ENCODE measurements at places on chromosomes 1 and 21.

DNA sequence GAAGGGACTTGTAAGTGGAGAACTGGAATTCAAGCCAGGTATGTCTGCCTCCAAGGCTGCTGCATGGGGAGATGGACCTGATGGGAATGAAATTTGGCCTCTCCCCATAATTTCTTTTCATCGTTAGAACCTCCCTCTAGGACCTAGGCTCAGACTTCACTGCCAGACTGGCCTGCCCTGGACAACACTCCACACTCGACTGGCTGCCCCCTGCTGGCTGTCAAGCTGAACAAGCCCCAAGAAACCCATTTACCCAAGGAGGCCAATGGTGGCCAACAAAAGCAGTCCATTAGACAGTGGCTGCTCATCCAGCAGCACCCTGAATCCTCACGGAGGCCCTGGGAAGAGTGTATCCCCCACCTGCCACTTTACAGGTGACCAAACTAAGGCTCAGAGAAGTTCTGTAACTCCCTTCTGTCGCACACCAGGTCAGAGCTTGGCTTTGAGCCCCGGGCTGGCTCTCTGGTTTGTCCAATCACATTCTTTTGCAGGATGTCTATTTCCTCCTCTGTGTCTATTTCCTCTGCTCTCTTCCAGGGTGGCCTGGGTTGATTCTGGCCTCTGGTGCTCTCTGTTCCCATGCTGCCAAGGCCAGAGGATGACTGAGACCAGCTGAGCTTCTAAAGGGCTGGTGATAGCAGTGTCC, 3.8 kb downstream of the RNF186 start:
- no peak for DNase-seq

DNA sequence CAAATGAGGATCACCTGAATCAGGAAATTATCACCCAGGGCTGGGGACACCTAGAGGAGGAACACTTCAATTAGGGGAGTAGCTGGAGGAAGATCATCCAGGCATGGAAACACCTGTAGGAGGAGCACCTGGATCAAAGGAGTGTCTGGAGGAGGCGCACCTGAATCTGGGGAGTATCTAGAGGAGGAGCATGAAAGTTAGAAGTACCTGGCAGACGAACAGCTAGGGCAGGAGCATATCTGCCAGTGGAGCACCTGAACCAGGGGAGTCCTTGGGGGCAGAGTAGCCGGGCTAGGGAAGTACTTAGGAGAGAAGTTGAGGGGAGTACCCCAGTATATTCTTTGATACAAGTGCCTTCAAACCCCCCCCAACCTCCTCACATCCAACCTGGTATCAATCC, 1.3 kb downstream of the C1orf210 start:
- DNase-seq = no peak

DNA sequence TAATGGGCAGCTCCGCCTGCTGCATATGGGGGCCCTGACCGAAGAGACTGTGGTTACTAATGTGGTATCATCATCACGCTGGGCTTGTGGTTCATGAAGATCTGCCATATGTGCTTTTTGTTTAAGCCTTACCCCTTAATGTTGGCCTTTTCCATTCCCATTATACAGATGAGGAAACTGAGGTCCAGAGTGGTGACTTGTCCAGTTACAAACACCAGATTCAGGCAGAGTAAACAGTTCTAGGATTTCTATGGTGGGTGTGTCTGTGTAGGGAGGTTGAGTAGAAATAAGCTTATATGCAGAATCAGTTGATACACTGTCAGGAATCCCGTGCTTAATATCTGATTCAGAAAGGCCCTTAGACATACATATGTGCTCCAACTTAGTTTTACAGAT, 691 bp downstream of the UTP11 start:
- no peak for DNase-seq

DNA sequence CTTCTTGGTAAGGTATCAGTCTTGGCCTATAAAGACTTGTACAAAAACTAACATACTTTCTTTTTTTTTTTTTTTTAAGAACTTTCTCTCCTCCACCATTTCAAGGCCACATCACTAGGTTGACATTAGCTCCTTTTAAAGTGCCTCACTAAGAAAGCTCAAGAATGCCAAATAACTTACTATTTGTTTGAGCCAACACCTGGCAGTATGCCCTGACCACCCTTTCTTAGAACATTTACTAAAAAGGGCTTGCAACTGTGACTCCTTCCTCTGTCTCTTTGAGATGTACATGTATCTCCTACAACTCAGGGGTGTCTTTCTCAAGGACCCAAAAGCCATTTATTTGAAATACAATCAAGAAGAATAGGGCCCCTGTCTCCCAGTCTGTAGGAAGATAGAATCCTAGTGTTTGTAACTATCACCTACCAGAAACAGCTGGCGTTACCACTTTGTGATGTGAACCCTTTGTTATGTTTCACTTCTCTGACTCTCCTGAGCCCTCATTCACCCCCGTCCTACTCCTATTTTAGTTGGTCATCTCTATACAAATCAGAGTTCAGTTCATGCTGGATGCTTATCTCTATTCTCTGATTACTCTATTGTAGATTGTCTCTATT, 12.2 kb upstream of the SAMD13 start:
- DNase-seq = no peak

DNA sequence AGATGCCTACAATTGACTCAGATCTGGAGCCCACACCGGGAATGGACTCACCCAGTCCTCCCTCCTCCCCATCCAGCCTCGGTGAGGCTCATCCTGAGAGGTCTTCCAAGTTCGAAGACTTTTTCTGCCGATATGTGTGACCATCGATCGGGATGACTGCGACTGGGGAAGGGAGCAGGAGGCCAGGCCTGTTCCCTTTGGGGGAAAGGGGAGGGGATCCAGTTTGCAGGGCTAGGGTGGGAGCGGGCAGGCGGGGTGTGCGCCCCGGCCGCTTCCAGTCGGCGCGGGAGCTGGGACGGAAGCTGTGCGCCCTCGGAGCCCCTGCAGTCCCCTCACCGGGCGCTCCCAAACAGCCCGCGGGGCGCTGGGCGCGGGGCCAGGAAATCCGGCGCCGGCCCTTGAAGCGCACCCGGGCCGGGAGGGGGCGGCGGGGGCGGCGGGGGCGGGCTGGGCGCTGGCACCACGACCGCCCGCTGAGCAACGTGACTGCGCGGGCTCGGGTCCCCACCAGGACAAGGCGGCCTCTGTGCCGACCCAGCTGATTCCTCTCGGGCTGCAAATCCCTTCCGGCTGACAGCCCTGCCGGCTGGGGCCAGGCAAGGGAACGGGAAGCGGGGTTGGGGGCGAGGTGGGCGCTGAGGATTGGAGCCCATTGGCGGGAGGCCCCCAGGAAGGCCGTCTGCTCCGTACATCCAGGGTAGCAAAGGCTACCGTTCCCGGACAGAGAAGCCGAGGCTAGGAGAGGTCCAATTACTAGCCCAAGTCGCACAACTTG, 103.9 kb downstream of the EBNA1BP2 start:
- DNase-seq = no peak

DNA sequence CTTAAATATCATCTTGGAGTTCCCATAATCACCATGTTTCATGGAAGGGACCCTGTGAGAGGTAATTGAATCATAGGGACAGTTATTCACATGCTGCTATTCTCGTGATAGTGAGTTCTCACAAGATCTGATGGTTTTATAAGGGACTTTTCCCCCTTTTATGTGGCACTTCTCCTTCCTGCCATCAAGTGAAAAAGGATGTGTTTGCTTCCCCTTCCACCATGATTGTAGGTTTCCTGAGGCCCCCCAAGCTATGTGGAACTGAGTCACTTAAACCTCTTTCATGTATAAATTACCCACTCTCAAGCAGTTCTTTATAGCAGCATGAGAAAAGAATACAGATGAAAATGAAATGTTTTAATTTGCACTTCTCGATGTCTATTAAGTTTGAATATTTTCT, 112.0 kb downstream of the ZNF648 start:
- no peak for DNase-seq

GRCh38 chr1:207058878-207059867, 6.1 kb downstream of the PFKFB2 start:
- DNase-seq = no peak

DNA sequence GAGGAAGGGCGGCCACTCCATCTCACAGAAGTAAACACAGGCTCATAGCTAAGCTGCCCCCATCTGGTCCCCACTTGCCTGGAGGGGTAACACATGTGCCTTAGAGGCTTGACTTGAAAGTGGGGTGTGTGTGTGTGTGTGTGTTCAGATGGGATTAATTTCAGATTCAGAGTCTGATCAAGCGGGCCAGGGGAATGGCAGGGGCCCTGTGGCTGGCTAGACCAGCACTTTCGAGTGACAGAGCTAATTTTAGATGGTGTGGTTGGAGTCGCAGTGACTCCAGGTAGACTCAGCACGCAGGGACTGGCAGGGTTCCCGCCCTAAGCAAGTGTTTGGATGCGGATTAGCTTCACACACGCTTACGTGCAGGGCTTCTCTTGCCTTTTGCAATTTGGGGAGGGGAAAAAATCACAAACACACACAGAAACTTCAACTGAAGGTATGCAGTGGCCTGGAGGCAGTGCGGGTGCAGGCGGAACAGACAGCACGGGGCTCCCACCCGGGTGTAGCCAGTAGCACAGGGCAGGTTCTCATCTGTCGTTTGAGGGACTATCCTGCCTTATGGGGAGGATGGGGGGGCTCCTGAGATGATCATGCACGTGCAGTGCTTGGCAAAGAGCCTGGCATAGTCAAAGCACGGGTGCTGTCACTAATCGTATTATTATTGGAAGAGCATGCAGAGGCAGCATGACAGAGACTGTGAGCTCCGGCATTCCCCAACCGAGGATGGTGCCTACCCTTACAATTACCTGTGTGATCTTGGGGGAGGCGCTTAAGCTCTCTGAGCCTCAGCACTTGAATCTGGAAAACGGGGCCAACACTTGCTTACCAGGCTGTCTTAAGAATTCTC, 1.3 kb downstream of the EDN2 start:
- no peak for DNase-seq

DNA sequence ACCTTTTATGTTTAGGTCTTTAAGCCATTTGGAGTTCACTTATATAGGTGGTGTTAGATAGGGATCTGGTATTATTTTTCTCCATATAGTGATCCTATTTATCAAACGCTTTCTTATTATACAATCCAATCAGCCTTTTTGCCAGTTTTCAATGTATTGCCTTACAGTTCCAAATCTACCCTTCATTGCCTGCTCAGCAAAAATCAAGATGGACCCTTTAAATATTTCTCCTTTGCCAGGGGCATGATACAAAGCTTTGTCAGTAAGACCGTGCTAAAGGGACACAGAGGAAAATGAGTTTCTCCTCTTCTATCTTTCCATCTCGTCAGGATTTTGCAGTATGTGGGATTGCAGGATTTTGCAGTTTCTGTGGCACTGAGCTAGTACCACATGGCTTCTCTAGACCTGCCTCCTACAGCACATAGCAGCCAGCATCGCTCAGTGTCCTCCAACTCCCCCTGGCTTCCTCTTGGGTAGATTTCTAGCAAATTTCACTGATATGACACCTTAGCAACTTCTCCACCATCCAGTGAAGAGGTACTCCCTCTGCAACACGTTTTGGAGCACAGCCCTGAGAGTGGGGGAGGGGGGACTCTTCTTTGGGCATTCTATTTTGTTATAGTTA, 22.5 kb upstream of the CAP1 start:
- no peak for DNase-seq

GRCh38 chr1:110768605-110769004, 93.9 kb upstream of the KCNA3 start:
- no peak for DNase-seq

GRCh38 chr1:203592156-203592555, 34.5 kb upstream of the ATP2B4 start:
- no peak for DNase-seq

GRCh38 chr21:46097336-46098293, at the start of gene COL6A2:
Gene COL6A2, plus strand, starts transcription at chr21:46098112.
- no peak for DNase-seq

GRCh38 chr1:183685112-183685713, 32.1 kb upstream of the APOBEC4 start:
- DNase-seq = no peak

DNA sequence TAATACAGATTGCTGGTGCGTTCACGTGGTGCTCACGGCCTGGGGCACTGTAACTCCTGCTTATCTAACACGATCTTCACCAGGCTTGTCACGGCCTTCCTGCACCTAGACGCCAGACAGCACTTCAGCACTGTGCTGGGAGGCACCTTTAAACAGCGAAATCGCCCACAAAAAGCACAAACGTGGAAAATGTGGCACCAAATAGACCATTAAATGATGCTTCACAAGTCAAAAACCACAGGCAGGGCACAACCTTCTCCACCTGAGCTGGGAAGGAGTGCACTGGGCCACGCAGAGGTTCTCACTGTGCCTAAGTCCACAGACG, 20.0 kb downstream of the IBA57 start:
- DNase-seq = no peak

- no peak for DNase-seq
Observed at GRCh38 chr1:47180603-47181094, 9.2 kb downstream of the PDZK1IP1 start.

DNA sequence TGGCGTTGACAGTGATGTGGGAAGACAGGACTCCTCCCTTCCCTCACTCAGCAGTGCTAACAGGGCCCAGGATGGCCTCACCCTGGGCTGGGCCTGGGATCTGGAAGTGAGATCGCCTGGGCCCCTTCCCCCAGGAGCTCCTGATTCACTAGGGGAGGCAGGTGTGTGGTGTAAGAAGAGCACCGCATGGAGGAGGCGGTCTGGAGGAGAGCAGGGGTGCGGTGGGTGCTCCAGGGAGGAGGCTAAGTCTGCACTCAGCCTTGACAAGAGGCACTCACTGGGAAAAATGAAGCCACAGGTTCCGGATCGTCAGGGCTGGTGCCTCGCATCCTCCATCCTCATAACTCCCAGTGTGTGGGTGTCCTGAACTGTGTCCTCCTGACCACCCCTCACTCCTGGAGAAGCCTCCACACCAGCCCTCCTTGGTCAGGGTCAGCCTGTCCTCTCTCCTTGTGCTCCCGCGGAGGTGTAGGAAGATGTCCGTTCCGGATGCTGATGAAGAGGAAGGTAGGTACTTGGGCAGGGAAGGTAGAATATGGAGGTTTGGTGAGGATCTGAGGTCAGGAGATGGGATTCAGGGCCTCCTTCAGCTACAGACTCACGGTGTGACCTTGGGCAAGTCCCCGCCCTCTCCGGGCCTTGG, 142.1 kb upstream of the WNT4 start:
- DNase-seq = no peak

GRCh38 chr1:28370239-28371009, 884 bp downstream of the PHACTR4 start:
- DNase-seq = no peak

DNA sequence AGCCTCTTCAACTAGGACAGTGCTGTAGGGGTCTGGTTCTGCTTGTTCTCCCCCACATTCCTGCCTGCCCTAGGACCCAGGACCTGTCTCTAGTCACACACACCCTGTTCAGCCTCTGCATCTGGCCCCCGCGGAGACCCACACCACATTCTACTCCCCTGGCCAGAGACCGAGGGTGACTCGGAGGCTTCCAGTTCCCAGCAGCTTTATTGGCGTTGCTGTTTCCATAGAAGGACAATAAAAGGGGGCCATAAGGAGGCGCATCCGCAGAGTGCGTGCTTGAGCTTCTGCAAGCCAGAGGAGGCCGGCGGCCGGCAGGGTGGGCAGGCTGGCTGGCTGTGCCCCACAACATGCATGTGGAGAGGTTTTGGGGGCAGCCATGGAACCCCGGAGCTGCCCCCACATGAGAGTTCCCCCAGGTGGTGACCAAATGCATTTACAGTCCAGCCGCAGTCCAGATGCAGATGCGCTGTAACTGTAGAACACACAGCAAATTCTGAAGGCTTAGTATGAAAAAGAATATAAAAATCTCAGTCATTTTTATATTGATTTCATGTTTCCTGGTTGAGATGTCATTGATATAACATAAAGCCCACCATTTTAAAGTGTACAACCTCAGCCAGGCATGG, 52.4 kb downstream of the PDE9A start:
- no peak for DNase-seq
